ENCODE measurements at places on chromosomes 7 and 10.

DNA sequence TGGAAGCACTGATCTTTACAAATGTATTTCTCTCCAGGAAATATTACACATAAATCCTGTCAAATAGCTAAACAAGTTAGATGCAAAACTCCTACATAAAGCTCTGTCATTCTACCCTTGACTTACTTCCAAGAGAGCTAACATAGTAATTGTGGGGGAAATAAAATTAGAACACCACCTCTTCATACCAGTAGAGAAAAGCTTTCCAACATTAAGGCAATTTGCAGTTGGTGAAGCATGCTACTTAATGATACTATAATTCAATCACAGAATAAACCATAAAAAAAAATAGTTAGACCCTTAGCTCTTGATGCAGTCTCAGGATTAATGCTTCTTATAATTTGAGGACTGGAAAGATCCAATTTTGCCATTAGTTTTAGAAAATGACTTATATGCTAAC, 35.2 kb downstream of the SEMA3A start:
- DNase-seq: no peak

DNA sequence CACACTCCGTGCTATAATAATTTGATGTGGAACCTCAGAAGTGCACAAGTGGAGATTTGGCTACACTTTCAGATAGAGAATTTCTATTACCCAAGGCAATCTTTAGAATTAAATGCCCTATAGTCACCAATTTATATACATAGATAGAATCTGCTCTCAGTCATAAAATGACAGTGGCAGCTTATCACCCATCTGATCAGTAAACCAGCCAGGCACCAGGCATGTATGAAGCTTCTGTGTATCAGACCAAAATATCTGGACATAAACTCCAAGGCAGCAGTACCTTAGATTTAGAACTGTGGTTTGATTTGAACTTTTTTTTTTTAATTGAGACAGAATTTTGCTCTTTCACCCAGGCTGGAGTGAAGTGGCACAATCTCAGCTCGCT, 180.9 kb downstream of the IPMK start:
- DNase-seq: no peak

DNA sequence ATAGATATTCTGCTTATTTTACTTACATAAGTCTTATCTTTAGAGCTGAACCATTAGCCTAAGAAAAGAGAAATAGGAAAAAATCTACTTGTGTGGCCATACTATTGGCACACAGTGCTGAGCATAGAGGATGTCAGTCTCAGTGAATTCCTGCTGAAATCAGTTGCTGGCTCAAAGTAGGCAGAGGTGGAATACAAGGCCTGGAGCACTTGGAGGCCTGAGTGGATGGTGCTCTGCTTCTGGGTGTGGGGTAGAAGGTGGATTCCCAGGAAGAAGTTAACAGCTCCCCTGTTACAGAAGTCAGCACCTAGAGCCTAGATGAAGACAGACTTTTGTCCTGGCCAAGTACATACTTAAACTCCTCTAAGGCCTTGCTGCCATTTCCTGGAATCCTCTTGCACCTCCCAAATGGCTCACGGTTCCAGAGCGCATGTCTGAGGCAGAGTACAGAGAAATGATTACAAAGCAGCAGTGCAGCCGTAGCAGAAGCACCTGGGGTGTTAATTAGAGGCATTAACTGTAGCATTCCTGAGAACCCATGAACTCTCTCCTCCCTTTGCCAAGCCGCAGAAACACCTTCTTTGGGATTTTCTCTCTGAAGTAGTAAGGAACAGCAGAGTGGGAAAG, 18.0 kb upstream of the XPNPEP1 start:
- no peak for DNase-seq

DNA sequence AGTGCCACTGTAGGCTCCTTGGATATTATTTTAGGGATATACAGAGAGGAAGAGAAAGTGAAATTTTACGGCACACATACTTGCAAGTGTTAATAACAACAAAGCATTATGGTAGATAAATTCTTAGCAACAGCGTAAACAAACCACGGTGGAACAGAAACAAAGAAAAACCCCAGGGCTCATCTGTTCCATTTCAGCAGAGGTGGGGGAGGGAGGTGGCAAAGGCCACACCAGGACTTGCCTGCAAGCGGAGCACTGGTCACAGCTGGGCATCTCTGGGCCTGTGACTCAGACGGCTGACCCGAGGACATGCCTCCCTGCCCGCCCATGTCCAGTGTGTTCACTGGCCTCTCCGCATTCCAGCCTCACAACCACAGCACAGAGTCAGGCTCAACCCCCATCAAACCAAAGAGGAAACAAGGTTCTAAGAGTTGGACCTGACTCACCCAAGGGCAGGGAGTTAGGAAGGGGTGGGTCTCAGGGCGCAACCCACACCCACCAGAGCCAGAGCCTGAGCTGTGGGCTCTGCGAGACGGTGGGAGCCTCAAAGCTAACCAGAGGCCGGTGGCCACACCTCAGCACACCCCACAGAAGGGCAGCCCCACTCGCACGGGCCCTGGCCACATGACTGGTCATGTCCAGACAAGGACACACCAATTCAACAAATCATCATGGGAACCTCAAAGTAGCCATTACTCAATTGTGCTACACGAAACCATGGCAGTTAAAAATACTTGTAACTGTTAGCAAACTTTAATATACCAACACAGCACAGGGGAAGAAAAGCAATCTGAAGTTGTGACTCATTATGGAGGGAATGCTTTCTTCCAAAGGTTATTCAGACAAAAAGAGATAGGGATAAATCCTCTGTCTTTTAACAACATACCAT, 10.7 kb downstream of the ESYT2 start:
- DNase-seq: no peak

- no peak for DNase-seq
These were observed 61.4 kb upstream of the STEAP1B start for GRCh38 chr7:22561321-22561811.

DNA sequence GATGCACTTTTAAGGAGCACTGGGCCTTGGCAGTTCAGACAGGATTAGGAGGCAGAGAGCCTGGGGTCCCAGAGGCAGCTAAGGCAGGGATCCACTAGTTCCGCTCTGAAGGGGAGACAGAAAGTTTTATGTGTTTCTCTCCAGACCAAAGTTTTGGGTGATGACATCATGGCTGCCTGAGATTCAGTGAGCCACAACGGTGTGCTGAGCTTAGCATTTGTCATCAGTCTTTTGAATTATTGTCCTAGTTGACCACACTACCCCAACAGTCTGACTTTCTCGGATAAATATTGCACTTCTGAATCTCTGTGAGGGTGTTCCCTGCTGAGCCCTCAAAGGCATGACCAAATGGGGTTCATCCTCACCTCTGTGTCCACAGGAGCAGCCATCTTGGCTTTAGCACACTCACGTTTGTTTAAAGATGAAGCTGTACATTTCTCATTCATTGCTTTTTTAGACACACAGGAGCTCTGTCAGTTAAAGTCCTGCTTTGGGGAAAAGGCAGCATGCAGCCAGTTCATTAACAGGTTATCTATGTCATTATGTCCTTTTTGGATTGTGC, 297.7 kb upstream of the LRGUK start:
- no peak for DNase-seq

DNA sequence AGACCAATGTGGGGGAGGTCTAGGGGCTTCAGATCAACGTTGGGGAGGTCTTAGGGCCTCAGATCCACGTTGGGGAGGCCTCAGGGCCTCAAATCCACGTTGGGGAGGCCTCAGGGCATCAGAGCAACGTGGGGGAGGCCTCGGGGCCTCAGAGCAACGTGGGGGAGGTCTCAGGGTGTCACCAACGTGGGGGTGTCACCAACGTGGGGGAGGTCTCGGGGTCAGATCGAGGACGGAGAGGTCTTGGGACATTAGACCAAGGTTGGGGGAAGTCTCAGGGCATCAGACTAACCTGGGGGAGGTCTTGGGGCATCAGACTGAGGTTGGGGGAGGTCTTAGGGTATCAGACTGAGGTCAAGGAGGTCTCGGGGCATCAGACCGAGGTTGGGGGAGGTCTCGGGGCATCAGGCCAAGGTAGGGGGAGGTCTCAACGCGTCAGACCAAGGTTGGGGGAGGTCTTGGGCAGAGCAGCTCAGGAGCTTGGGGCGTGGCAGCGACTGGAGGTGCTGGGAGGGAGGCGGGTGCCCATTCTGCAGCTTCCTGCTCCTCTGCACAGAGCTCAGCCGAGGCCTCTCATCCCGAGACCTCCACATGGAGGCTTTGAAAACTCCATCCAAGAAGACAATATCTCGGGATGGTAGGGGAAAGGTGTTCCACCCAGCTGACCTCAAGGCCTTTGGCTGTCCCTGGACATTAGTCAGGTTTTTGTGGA, 159.8 kb downstream of the WDR37 start:
- DNase-seq: no peak

DNA sequence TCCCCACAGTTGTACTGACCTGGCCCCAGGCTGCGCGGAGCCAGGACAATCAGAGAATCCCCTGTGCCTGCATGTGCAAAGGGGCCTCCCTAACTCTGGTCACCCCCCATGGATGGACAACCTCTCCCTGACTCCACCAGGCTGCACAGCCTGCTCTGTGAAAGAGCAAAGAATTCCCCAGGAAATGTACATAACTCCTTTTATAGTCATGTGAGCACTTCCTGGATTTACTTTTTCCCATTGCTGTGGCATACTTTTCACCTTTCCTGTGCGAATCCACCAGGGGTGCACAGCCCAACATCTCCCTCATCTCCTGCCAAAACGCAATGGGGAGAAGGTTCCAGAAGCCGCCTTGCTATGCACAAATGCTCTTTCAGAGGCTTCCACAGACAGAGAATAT, 27.9 kb downstream of the FGFR2 start:
- DNase-seq: no peak

- no peak for DNase-seq
These were observed 124.9 kb upstream of the NPVF start for GRCh38 chr7:25353196-25353595.

DNA sequence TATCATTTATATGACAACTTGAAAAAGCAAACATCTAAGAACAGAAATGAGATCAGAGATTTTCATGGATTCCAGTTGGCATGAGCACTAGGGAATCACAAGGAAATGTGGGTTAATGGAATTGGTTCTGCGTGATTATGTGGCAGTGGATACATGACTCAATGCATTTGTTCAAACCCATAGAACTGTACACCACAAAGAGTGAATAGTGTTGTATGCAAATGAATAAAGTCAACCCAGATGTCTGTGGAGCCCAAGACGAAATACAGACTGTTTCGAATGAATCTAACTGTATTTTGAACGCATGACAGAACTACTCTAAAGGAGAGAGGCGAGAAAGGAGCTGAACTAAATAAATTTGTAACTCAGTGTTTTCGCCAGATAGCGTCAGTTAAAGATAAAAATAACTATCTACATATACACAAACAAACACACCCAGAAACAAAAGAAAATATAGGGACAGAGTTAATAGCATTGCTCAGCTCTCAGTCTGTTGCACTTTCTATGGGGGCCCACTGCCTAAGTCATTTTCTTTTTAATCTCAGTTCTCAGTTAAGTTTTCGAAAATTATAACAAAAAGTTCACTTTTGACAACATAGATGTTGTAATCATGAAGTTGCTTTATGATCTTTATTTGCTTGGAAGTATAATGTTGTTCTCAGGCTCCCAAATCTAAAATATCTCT, 636.7 kb upstream of the SEMA3D start:
- DNase-seq: no peak

DNA sequence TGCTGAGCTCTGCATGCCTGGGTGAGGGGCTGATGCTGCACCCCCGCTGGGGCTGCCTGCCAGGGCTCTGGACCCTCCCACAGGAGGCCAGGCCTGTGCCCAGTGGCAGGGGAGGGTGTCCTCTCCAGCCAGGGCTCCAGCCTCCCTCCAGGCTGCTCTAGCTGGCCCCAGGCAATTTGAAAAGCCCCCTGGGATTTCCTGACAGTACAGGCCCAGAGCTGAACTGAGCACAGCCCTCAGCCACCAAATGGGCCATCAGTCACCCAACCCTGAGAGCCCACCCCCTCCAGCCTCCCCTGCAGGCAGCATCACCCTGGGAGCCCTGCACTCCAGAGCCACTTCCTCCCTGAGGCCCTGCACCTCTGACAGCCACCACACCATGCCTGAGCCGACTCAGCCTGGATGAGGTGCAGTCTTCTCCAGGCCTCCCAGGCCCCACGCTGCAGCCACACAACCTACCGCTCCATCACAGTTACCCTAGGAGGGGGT, 101.8 kb upstream of the RET start:
- DNase-seq: no peak

GRCh38 chr7:137986252-137987017, 15.5 kb downstream of the CREB3L2 start:
- DNase-seq: no peak

- no peak for DNase-seq
These were observed 39.2 kb upstream of the FZD9 start for GRCh38 chr7:73394422-73394821.

- DNase-seq: no peak
These were observed 166.3 kb downstream of the TNS3 start for GRCh38 chr7:47415318-47416212.

DNA sequence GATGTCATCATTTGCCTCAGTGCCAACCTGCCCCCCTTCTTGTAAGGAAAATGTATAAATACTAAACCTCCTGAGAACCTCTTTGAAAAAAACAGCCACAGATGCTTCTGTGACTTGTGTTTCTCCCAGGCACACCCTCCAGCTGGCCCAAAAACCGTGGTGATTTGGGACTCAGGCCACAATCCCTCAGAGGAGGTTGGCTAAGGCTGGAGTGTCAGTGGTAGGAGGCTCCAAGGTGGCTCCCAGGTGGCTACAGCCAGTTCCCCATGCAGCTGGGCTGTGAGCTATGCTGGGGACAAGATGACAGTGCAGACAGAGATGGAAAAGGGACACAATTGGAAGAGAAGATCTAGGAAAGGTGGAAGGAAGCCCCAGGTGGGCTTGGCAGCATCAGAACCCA, 104.7 kb downstream of the CPXM2 start:
- DNase-seq: no peak

GRCh38 chr7:28202222-28202621, 21.6 kb upstream of the JAZF1 start:
- no peak for DNase-seq

GRCh38 chr10:88522715-88523114, 60.4 kb downstream of the RNLS start:
- DNase-seq: no peak

DNA sequence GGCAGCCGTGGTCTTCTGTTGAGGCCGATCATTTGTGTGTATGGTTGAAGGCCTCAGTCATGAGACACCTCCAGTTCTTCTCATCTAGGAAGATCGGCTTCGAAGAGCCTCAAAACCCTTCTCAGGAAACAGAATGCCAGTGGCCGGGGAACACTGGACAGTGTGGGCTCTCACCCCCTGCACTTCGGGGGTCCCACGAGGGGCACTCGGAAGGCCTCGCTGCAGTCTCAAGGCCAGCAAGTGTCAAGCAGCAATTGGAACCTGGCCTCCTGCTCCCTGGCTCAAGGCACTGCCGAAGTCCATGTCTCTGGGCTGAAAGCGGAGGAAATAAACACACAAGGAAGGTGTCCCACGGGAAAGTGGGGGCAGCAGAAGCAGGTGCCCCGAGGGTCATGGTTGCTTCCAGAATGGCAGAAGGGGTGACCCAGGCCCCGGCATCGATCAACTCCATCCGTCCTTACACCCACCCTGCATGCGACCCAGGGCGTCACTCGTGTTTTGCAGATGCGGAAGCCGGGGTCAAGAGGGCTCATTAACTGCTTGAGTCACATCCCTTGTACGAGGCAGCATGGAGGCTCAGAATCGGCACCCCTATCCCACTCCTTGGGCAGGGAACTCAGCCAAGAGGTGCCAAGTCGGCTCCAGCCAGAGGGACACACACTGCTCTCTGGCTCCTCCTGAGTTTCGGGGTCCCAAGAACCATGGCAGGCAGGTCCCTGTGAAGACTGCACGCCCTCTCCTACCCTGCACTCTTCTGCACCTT, 231.3 kb upstream of the SHH start:
- DNase-seq: no peak

GRCh38 chr10:92692697-92693533, 3.2 kb downstream of the HHEX start:
- DNase-seq: no peak

GRCh38 chr10:110897184-110897583, 21.8 kb downstream of the BBIP1 start:
- no peak for DNase-seq

Measured in cortex of kidney (tissue), 1 donor.